ENCODE measurements at places on chromosomes 7 and 10.

- DNase-seq, result no peak
- H3K4me1 ChIP-seq, result no peaks in the 10 kb centered on the region
- H3K27ac ChIP-seq, result no peak overlapping the region
- H3K36me3 ChIP-seq, result no peaks in the 10 kb centered on the region
Observed at GRCh38 chr10:3728563-3728962, 56.4 kb downstream of the KLF6 start.

DNA sequence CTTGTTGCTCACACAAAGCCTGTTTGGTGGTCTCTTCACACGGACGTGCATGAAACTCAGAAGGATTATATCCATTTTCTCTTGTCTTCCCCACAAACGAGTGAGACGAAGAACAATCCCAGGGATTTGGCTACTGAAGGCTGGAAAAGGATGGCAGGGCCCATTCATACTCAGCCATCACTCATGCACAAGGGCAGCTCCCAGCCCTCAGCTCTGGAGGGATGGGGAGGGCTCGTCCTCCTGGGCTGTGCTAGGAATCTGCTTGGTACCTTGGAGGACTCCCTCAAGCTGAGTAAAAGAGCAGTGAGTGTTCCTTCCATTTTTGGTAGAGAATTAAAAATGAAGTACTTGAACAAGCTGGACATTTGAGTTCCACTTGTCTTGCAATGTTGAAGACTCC is 33.2 kb upstream of the RAB18 start:
- DNase-seq, result no peak
- no peaks in the 10 kb centered on the region for H3K27me3 ChIP-seq
- no peak overlapping the region for H3K27ac ChIP-seq
- H3K36me3 ChIP-seq, result no peaks in the 10 kb centered on the region
- H3K4me3 ChIP-seq, result no peak overlapping the region

DNA sequence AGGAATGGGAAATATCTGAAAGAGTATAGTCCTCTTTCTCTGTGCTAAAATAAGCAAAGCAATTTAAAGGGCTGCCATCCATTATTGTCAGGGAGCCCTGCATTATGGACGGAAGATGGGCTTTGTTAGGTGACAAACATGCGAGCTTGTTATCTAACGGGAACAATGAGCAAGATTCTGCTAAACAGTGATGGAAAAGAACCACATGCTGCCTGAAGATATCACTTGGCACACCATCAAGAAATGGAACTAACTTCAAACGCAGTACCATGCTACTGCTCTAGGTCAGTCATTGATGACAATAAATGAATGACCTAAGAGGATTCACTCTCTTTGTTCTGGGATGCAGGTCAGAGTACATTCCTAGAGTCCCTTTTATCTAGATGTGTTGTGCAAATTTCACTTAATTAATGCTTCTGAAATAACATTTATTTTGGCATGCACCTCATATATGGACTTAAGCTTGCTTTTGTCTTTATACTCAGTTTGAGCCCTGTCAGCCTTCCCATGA is 175.7 kb upstream of the PTN start:
- H3K27ac ChIP-seq, result no peak overlapping the region
- H3K27me3 ChIP-seq, result no peaks in the 10 kb centered on the region
- H3K4me3 ChIP-seq, result no peak overlapping the region

DNA sequence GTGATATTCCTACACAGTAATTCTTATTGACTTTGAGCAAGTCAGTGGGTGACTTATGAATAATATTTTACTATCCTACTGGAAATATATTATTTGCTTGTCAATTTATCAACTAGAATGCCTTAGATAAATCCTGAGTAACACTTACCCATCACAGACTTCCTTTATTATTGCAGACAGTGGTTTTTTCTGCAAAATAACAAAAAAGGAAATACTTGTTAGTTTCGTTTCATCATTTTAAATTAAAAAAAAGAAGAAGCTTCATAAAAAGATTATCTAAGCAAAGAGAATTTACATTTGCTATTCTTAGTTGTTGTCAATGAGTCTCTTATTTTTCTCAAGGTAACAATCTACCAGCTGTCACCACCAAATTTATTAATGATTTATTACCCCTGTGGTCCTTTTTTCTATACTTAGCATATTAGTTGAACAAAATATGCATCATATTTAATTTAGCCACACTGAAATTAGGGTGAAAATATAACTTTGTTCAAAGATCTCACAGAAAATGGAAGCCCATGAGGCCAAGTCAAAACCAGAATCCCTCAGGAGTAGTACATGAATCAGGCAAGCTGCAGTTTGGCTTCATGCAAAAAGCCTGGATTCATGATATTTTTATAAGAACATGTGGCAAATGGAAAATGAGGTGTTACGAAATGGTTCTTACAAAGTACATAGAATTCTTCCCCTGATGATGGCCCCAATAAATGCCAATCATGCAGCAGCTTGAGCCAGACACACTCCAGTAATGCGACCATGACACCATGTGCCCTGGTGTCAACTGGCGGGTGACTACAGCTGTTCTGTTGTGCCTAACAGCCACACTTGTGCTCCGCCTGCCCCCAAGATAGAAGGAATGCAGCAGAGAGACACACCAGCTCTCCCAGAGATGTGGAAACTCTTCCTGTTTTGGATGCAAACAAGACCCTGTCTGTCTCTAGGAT is 132.6 kb downstream of the ELMO1 start:
- H3K27me3 ChIP-seq, result no peaks in the 10 kb centered on the region
- no peak overlapping the region for H3K27ac ChIP-seq
- H3K4me3 ChIP-seq, result no peak overlapping the region

DNA sequence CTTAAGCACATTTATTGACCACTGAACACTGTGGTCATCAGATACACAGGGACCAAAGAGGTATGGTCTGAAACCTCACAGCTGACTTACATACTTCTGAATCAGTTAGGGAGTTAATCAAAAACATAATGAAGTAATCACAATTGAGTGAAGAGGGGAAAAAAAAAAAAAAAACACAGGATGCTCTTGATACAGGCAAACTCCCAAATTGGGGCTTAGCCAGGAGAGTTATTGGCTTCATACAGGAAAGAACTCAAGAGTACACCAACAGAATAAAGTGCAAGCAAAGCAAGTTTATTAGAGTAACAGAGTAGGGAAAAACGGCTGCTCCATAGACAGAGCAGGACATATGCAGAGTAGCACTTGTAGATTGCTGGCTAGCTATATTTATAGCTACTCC is 917.0 kb downstream of the CNTNAP2 start:
- no peaks in the 10 kb centered on the region for H3K4me1 ChIP-seq
- H3K27ac ChIP-seq, result no peak overlapping the region
- H3K4me3 ChIP-seq, result no peak overlapping the region
- no peaks in the 10 kb centered on the region for H3K27me3 ChIP-seq
- no peak for DNase-seq
- no peaks in the 10 kb centered on the region for H3K36me3 ChIP-seq

DNA sequence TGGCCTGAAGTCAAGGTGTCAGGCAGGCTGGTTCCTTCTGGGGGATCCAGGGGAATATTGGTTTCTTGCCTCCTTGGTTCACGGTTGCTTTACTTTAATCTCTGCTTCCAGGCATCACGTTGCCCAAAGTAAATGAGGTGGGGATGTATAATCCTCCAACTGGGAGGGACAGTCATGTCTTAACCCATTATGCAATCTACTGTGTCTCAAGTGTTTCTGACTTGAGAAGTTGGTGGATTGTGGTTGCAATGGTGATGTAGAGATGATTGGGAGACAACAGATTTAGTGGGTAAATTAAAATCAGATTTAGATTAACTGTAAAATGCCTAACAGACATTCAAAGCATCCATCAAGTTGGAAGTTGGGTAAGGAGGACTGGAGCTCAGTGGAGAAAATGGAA is 32.7 kb downstream of the TBXAS1 start:
- H3K36me3 ChIP-seq, result no peaks in the 10 kb centered on the region
- H3K4me1 ChIP-seq, result no peaks in the 10 kb centered on the region
- no peak overlapping the region for H3K4me3 ChIP-seq
- no peak for DNase-seq

DNA sequence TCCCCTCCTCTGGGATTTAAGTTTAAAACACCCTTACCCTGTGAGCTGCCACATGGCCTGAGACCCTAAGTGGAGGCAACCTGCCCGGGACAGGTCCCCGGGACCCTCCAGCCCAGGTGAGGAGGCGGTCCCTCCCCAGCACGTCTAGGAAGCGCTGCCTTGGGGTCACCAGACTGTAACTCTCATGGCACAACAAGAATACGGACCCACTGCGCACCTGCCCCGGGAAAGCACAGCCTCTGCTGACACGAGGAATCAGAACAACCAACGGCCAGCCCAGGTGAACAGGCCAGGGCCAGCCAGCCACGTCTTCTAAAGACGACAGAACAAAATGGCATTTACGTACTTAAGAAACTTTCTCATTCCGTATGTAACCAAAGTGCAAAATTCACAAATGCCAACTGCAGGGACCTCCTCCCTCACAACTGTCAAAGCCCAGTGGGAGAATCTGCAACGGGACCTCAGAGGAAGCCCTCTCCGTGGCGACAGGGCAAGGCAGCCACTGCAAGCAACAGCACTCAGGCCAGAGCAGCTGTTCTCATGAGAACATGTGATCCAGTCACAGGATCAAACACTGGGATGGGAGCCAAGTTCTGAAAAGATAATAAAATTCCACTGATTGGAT is 208.4 kb downstream of the DIP2C start:
- H3K4me1 ChIP-seq, result no peaks in the 10 kb centered on the region
- H3K27ac ChIP-seq, result no peak overlapping the region
- H3K4me3 ChIP-seq, result no peak overlapping the region
- no peaks in the 10 kb centered on the region for H3K27me3 ChIP-seq

DNA sequence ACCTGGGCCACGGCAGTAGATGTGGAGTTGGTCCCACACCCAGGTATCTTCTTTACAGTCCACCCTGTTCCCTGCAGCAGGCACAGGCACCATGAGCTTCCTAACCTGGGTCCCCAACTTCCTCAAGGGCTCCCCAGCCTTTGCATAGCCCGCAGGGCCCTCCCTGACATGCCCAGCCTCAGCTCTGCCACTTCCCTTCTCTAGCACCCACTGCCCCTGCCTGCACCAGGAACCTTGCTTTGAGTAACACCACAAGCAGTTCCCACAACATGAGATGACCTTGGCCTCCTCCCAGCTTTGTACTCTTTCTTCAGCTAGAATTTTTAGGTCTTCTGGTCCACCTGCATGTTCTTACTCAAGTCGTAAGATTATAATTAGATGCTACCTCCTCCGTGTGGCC is 92.2 kb upstream of the ZPBP start:
- H3K36me3 ChIP-seq, result no peaks in the 10 kb centered on the region
- H3K27ac ChIP-seq, result no peak overlapping the region
- H3K4me3 ChIP-seq, result no peak overlapping the region
- no peaks in the 10 kb centered on the region for H3K27me3 ChIP-seq
- H3K4me1 ChIP-seq, result no peaks in the 10 kb centered on the region
- DNase-seq, result no peak

GRCh38 chr7:20193242-20193777 is 23.9 kb downstream of the MACC1 start:
- no peak overlapping the region for H3K27ac ChIP-seq
- no peaks in the 10 kb centered on the region for H3K27me3 ChIP-seq
- no peak for DNase-seq

- DNase-seq, result no peak
- no peak overlapping the region for H3K27ac ChIP-seq
- no peak overlapping the region for H3K4me3 ChIP-seq
- H3K4me1 ChIP-seq, result no peaks in the 10 kb centered on the region
- H3K36me3 ChIP-seq, result no peaks in the 10 kb centered on the region
Observed at GRCh38 chr10:107924458-107924857, 760.0 kb upstream of the SORCS1 start.

DNA sequence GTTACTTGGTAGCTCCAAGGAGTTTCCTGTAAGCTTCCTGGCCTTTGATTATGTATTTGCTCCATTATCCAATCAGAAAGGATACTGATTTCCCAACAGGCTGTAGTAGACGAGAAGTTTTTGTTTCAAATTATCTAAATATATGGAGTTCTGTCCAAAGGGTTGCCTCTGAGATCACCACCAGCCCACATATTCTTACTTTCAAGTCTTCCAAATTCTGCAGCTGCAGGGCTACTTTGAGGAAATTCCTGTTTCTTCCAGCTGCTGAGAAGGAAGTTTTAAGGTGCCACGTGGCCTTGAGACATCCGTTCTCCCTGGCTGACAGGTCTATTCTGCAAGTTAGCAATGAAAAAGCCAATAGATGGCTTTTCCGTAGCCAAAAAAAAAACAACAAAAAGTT is 286.0 kb downstream of the TWIST1 start:
- no peak overlapping the region for H3K27ac ChIP-seq
- H3K27me3 ChIP-seq, result no peaks in the 10 kb centered on the region
- no peaks in the 10 kb centered on the region for H3K36me3 ChIP-seq
- no peak for DNase-seq
- no peak overlapping the region for H3K4me3 ChIP-seq
- H3K4me1 ChIP-seq, result peaks cover 4% of the 10 kb centered on the region

- no peaks in the 10 kb centered on the region for H3K27me3 ChIP-seq
- no peak overlapping the region for H3K4me3 ChIP-seq
- DNase-seq, result no peak
Observed at GRCh38 chr10:13739183-13739582, 152.4 kb downstream of the PRPF18 start.

DNA sequence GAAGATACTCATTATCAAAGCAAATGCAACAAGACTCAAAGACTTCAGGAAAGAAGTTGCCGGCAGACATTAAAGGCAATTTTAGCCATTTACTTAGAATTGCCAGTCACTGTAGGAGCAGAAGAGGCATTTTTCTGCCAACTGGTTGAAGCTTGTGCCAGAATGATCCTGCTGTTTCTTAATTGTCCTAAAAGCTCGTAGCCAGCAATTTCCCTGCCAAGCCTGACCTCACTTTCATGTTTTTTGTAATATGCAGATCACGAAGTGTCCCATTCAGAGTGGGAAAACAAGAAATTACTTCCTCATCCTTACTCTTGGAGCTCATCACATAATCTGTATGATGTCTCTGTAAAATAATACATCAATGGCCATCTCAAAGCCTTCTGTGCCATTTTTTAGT is 130.9 kb upstream of the ANKRD1 start:
- peaks cover 46% of the 10 kb centered on the region for H3K4me1 ChIP-seq
- H3K36me3 ChIP-seq, result no peaks in the 10 kb centered on the region
- no peaks in the 10 kb centered on the region for H3K27me3 ChIP-seq
- DNase-seq, result no peak
- no peak overlapping the region for H3K27ac ChIP-seq
- no peak overlapping the region for H3K4me3 ChIP-seq

GRCh38 chr7:142108728-142109505 is 2.6 kb upstream of the MGAM2 start:
- H3K4me1 ChIP-seq, result no peaks in the 10 kb centered on the region
- no peak for DNase-seq
- no peak overlapping the region for H3K27ac ChIP-seq
- H3K4me3 ChIP-seq, result no peak overlapping the region
